ENCODE measurements at places on chromosomes 4 and X.
A peak's percentile ranks its signal among the peaks of the same experiment; 100 is the strongest.

DNA sequence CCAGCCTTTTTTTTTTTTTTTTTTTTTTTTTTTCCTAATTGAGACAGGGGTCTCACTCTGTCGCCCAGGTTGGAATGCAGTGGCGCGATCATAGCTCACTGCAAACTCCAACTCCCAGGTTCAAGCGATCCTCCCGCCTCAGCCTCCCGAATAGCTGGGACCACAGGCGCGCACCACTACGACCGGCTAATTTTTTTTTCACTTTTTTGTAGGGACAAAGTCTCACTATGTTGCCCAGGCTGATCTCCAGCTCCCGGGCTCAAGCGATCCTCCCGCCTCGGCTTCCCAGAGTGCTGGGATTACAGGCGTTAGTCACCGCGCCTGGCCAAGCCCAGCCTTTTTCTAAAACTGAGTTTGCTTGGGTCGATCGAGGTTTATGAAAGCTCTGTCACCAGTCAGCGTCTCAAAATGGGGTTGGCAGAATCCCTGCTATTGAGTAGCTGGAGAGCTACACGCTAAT is 1.3 kb upstream of the OTUD5 start:
- ATAC-seq: peak; percentile 6

GRCh38 chrX:25015486-25016360 is at the start of gene ARX:
Gene ARX (minus strand): TSS chrX:25015965. CDS start chrX:25015737, 228 bp downstream.
- peak; percentile 49 for ATAC-seq

- no peak for ATAC-seq
Measured at GRCh38 chr4:14364953-14365536, 637.2 kb upstream of the CPEB2 start.

DNA sequence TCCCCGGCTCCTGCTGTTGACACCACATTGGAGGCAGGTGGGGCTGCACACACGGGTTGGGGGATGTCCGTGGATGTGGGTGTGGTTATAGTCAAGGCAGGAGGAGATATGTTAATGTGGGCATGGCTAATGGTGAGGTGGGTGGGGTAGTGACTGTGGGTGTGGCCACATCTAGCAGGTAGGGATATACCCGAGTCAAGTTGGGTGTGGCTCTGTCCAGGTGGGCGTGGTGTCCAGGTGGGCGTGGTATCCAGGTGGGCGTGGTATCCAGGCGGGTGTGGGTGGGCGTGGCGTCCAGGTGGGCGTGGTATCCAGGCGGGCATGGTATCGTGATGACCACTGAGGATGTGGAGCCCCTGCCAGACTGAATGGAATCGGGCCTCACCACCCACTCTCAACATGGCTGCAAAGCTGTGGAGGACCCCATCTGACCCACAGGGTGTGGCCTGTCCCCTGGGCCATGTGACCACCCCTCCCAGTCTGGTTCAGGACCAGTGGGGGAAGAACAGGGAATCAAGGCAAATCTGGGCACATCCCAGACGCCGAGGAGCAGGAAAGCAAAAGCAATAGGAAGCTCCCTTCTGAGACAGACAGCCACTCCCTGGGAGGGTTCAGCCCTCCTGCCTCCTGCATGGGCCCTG is 21.0 kb downstream of the MAN2B2 start:
- peak; percentile 73 for ATAC-seq

DNA sequence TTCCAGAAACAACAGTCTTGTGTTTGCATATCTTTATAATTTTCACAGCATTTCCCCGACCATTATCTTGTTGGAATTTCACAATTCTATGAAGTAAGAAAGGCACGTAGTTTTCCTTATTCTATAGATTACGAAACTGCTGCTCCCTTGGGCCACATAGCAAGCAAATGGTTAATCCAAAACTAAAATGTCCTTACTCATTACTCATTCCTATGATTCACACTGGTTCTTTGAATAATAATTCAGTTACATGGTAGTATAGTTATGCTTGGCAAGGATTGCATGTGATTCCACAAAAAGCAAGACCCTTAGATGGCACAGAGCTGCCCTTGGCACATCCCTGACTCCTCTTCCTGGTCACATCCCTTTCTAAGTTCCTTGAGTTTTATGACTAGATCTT is 51.2 kb downstream of the OR13H1 start:
- ATAC-seq: no peak

DNA sequence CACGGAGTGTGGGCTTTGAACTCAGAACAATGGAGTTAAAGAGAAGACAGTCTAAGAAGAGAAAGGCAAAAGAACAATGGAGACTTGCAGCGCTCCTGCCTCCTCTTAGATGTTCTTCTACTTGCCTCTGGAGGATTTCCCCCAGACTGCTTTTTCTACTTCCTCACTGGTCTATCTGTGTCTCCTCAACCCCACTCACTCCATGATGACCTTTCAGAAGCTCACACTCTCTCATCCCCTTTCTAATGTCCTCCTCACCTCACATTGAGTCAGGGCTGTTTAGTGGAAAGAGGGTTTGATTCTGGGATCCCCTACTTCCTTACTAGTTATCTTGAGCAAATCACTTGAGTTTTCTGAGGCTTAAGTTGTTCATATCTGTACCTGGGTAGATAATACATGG is 12.2 kb upstream of the HERC6 start:
- ATAC-seq: no peak

DNA sequence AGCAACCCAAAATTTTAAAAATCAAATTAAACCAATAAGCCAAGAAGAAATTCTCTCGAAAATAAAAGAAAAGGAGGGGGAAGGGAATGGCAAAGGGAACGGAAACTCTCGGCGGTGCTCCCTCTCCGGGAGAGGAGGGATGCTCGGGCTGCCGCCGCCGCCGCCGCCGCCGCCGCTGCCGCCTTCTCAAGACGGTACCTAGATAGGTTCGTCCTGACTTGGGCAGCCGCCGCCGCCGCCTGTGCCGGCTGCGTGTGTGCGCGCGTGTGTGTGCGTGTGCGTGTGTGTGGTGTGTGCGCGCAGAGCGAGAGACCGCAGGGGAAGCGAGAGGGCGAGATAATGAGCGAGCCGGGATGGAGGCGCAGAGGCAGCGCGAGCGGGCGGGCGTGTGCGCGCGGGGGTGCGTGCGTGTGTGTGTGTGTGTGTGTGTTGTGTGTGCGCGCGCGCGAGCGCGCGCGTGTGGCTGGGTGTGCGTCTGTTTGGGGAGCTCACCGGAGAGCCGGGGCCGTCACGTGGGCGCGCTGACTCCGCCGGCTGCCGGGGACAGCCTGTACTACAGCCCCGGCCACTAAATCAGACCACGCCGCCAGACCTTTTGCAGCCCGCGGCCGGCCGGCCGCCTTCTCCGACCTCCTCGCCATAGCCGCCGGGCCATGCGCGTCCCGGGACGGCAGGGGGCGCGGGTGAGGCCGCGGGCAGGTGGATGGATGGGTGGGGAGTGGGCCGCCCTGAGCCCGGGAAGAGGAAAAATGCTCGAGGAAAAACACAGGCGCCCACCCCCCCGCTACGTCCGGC is 111.6 kb downstream of the DHX15 start:
- peak; percentile 86 for ATAC-seq

DNA sequence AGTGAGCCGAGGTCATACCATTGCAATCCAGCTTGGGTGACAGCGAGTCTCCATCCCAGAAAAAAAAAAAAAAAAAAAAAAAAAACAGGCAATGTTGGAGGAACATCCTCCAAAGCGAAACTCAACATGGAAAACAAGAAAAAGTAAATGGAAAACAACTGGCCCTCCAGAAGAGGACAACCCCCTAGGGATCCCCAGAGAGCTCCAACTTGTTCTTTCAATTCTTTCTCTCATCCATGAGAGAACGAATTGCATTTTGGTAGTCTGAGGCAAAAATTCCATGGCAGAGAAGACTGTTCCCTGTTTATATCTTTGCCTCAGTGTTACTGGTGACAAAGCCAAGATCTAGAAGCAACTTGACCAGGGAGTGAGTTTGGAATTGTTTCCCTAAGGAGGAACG is 49.8 kb downstream of the OPHN1 start:
- no peak for ATAC-seq

DNA sequence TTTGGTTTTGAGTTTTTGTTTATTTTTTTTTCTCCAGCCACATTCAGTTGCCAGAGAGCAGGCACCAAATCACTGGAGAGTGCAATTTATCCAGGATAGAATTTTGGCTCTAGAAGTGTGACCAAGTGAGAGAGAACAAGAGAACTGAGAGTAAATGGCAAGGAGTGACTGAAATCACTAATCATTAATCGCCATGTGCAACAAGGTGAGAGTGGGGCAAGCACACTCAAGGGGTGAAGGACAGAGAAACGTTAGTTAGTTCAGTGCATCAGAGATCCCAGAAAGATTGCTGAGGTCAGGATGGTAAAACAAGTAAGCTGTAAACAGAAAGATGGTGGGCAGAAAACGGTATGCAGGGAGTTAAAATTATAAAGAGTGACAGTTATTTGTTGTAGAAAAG is 17.8 kb upstream of the ASIC5 start:
- ATAC-seq: no peak

Data from motor neuron (in vitro differentiated cells).